LoVo (cell line): ENCODE measurements at places on chromosomes 7 and 10.

DNA sequence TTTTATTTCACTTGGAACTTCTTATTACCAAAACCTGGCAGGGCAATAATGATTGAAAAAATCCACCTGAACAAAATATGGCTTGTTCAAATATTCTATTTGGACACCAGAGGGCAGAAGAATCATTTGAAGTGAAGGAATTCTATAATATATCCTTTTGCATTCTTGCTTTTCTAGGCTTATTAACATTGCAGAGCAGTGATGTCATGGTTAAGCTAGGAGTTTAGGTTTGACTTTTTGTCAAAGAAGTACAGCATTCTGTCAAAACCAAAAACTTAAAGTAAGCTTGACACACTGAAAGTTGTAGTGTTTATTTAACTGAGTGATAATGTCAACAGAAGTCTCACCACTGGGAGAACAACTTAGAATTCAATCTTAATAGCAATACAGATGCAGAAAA, 156.0 kb downstream of the SEMA3D start:
- peak; percentile 54 for DNase-seq

GRCh38 chr7:104272767-104273384, 55.5 kb upstream of the LHFPL3 start:
- DNase-seq: peak; percentile 55

DNA sequence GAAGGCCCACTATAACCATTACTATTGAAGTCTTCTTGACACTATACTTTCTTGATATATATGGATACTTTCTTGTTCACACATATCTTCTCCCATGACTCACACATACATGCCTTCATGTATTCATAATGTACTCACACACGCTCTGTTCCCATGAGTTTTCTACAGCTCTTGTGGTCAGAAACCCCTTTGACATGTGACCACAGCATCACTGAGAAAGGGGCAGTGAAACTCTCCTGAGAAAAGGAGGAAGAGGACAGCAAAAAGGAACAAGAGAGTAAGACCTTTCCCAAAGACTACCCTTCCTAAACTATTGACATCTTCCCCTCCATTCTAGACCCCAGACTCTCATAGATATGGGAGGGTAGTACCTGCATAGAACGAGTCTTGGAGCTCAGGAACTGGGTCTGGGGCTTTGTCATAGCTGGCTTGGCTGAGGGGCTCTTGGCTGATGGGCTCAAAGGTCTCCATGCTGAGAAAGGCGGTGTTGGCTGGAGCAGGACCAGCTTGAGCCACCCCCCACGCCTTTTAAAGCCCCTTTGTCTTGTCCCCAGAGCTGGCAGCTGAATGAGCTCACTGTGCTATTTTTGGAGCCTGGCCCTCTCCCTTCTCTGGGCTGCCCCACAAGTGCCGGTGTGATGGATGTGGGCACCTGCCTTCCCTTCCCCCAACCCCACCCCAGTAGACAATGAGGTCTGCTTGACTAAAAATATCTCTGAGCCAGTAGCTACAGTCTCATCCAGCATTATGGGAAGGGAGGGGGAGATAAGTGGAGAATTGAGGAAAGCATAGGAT, 5.1 kb downstream of the SYNPO2L start:
- DNase-seq: no peak

DNA sequence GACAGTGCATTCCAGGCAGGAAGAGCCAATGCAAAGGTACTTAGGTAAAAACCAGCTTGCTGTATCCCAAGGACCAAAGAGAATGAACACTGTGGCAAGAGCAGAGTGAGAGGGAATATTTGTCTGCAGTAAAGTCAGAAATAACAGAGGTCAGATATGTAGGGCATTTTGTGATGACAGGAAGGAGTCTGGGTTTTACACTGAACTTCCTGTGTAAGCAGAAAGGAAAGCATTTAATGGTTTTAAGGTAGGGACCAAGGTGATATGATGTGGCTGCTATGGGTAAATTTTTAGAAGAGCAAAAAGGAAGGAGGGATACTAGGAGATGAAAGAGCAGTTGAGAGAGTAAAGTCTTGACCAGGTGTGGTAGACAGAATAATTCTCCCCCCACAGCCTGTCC, 10.1 kb downstream of the ABCB1 start:
- DNase-seq: no peak

GRCh38 chr7:28239823-28240204, 59.2 kb upstream of the JAZF1 start:
- no peak for DNase-seq

DNA sequence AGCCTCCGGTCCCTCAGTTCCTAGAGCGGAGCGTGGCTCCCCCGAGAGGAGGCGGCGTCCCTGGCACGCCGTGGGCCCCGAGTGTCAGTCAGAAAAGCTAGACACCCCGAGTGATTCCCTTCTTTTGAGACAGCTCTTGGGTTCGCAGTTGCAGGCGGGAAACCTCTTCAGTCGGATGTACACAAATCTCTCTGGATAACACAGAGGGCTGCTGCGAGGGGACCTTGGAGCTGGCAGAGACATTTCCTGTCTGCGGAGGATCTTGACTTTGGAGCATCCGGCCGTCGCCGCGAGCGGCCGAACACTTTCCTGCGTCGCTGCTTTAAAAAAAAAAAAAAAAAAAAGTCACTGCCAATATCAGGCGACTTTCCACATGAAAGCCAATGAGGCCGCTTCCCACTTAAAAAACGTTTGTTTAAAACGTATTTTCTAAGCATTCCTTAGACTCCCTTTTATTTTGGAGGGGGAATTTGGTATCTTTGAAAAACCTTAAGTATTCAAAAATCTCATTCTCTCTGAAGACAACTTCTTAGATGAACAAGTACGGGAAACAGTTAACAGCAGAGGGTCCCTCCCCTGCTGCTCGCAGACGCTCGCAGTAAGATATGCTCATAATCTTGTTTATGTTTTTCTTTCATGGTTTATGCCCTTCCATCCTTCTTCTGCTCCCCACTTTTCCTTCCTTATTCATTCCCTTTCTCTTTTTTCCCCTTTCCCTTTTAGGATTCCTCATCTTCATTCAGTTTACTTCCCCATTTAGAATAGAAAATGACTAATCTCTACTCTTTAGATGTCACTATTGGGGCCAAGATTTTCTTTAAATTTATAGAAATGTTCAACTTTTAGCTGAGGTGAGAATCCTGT, 10.0 kb downstream of the HHEX start:
- DNase-seq: peak; percentile 9

- no peak for DNase-seq
Observed at GRCh38 chr10:104251443-104251842, 3.2 kb upstream of the GSTO1 start.

- DNase-seq: no peak
Observed at GRCh38 chr7:90988516-90988915, 275.7 kb upstream of the FZD1 start.

DNA sequence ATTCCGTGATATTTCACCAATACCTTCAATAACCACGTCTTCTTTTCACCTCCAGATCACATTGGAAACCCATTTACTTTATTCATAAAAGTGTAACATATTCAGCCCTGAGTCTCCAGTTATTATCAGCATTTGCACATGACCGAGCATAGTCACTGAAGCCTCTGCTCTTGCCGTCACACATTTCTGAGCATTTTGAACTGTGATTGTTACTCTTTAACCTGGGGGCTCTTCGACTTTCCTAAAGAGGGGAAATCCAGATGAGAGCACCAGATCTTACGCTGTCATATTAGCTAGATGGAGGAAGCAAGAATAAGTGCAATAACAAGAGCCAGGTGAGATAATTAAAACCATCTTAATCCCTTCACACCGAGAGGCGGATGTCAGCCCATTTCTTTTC, 260.0 kb upstream of the NRP1 start:
- no peak for DNase-seq

DNA sequence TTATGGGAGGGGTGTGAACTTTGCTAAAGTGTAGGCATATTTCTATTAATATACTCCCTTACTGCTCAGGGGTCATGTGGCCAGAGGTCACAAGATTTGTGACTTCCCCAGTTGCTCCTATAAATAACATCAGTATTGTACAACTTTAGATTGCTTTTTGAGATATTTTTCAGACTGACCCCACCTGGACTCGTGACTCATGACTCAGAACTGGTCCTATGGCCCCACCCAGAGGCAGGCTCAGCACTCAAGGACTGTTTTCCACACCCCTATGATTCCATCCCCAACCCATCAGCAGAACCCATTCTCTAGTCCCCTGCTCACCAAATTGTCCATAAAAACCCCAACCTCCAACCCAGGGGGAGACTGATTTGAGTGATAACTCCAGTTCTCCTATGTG, 2.7 kb upstream of the CUL2 start:
- no peak for DNase-seq

GRCh38 chr10:23217471-23217870, 25.4 kb downstream of the PTF1A start:
- no peak for DNase-seq

DNA sequence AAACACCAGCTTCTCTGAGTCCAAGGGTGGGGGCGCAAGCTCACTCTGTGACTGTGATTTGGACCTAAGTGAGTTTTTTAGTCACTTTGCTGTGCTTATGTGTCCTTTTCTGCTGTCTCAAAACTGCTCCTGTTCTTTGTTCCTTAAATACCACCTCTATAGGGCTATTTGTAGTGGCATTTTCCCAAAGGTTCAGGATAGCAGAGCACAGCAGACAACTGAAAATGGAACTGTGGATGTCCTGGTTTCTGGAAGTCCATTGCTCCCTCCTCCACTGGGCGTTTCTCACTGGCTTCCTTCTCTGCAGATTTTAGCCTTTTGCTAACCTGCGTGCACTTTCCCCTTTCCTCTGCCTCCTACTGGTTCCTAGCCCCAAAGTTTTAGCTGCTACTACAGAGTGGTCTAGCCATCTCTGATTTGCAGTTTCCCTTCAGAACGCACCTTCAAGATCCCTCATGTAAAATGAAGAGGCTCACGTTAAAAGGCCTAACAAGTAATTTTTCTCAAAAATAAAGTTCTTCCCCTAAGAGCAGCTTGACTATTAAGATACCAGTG, 25.6 kb downstream of the BLVRA start:
- DNase-seq: no peak

DNA sequence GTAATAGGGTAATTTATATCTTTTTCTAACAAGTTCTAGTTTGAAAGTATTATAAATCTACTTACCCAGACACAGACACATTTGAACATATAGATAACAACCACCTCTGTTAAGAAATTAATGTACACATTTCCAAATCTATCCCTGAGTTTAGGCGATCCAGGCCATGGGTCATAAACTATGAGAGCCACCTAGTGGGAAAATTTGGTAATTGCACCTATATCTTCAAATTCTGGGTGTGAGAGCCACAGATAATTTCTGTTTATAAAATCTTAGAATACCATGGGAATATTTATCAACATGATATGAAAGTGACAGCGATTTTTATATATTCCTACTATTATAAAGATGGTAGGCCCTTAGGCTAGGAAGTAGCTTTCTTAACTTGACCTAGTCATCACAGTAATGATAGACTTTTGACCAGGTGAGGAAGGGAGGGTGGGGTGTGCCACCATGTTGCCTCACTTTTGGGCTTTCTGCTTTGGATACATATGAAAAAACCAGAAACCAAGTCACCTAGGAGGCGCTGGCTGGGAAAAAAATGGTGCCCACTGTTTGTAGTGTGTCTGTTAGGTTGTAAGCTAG, 8.0 kb upstream of the EPHA1 start:
- peak; percentile 78 for DNase-seq

GRCh38 chr10:48796713-48797245, 112.1 kb downstream of the WDFY4 start:
- DNase-seq: no peak

DNA sequence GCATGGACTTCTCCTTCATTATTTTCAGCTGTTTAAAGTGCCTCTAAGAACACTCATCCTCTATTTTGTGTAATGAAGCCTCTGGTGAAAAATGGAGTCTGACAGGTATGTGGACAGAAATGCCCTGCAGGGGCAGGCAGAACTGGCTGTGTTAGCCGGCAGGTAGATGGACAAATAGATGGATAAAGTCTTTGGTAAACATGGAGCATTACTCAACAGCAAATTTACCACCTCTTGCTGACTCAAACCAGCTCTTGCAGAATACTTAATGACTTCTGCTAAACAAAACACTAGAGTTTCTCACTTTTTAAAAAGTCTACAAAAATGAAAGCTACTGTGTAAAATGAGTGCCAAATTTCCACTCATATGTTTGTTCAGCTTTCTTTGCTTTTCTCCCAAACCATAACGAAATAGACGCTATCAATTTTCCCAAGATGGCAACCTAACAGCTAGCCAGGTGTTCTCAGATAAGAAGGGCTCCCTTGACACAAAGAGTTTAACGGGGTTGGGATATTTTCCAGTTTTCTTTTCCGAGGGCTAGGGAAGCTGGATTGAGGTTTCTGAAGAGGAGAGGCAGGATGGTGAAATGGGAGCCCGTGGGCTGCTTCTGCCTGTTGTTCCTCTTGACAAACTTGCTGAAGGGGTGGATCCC, 71.9 kb upstream of the HABP2 start:
- DNase-seq: no peak

GRCh38 chr7:151016505-151016904, 7.8 kb downstream of the ATG9B start:
- DNase-seq: no peak

GRCh38 chr10:45249978-45250693, 65.3 kb downstream of the OR13A1 start:
- peak; percentile 68 for DNase-seq
